ENCODE measurements at places on chromosomes 12 and 14.

GRCh38 chr14:65501328-65501727 lies 88.8 kb downstream of the FUT8 start:
- DNase-seq = no peak

DNA sequence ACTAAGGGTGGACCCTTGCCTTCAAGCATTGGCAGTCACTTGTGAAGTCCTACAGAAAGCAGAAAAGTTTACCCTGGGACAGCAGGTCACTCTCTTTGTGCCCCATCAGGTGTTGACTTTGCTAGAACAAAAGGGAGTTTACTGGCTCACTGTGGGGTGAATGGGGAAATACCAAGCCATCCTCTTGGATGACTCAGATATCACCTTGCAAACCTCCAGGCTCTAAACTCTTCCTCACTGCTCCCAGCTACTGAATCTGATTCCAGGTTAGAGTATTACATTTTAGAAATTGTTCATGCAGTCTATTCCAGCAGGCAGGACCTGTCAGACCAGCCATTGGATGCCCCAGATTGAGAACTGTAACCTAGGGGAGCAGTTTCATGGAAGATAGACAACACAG lies 7.3 kb upstream of the EDDM3B start:
- no peak for DNase-seq

- no peak for DNase-seq
These were observed 9.1 kb downstream of the PACS2 start for GRCh38 chr14:105323663-105324062.

- no peak for DNase-seq
These were observed 413.9 kb downstream of the GALC start for GRCh38 chr14:87579036-87579435.

DNA sequence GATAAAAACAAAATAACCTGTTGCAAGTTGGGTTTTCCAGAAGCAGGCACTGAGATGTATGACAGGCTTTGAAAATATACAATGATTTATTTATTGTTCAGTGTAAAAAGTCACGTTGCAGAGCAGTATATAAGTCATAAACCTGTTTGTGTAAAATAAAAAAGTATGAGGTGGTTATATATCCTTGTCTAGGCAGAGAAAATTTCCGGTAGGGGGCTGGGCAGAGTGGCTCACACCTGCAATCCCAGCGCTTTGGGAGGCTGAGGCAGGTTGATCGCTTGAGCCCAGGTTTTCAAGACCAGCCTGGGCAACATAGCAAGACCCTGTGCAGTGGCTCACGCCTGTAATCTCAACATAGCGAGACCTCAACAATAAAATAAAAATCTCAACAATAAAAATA lies 16.2 kb upstream of the PPP1CC start:
- DNase-seq = no peak

DNA sequence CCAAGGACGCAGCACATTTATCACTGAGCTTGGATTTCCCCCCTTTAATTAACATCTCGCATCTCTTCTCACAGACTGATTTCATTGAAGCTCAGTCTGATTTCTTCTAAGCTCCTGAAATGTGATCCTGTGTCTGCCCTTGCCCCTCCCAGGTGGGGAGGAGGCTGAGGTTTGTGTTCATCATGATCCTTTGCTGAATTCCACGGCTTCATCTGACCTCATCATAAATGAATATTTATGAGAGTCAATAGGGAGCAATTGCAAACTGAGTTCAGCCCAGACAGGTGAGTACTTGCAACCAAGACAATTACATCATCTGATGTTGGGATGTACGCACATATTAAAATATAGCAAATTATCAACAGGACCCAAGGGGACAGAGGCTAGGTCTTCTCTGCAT lies 72.4 kb downstream of the MAP1LC3B2 start:
- DNase-seq = no peak

- no peak for DNase-seq
These were observed 939.0 kb downstream of the LRFN5 start for GRCh38 chr14:42545636-42546035.

GRCh38 chr14:92040431-92041051 lies 682 bp upstream of the TRIP11 start:
- DNase-seq = peak; percentile 16

GRCh38 chr12:117063162-117063911 lies 35.9 kb downstream of the TESC start:
- no peak for DNase-seq

- DNase-seq = no peak
These were observed 827.2 kb downstream of the FLRT2 start for GRCh38 chr14:86357119-86357518.

GRCh38 chr12:1576410-1577241 lies 17.8 kb downstream of the FBXL14 start:
- peak; percentile 43 for DNase-seq

- DNase-seq = no peak
These were observed 4.7 kb downstream of the LIN52 start for GRCh38 chr14:74089251-74090020.

DNA sequence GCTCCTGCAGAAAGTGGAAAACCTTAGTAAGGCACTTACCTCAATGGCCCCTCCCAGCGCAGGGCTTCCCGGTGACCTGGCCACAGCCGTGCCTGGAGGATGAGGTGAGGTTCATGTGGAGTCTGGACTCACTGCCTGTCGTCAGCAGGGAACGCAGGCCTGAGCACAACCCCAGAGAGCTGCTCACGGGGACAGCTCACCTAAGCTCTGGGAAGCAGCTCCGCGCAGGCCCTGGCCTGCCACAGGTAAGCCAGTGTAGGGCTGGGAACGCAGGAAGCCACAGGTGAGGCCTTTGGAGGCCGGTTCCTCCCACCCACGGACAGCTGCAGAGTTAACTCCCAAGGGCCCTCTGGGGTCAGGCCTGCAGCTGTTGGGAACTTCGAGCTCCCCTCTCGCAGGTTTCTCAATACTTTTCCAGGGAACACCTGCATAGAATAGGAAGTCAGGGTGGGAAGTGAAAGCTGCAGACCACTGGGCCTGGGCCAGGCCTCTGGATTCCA lies 32.7 kb downstream of the ANAPC7 start:
- no peak for DNase-seq

- peak; percentile 40 for DNase-seq
These were observed 19.5 kb upstream of the CRACR2A start for GRCh38 chr12:3772380-3772779.

DNA sequence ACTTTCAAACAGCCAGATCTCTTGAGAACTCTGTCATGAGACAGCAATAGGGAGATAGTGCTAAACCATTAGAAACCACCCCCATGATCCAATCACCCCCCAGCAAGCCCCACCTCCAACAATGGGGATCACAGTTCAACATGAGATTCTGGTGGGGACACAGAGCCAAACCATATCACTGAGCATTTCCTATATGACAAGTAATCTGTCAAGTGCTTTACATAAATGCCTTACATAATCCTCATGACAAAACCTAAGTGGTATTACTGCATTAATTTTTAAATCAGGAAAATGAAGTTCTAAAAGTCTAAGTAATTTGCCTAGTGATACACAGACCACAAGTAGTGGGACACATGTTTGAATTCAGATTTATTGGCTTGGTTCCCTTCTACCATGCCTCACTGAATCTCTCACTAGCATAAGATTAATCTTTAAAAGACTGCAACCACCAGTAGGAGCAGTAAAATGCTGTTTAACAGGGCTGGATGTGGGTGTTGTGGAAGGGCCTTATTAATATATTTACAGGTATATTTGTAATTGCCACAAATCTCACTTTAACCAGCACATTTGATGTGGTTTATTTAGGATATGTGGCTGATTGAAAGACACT lies 323.1 kb upstream of the FBXO33 start:
- DNase-seq = no peak

- DNase-seq = no peak
These were observed 14.8 kb upstream of the GALNT9 start for GRCh38 chr12:132344181-132344580.

DNA sequence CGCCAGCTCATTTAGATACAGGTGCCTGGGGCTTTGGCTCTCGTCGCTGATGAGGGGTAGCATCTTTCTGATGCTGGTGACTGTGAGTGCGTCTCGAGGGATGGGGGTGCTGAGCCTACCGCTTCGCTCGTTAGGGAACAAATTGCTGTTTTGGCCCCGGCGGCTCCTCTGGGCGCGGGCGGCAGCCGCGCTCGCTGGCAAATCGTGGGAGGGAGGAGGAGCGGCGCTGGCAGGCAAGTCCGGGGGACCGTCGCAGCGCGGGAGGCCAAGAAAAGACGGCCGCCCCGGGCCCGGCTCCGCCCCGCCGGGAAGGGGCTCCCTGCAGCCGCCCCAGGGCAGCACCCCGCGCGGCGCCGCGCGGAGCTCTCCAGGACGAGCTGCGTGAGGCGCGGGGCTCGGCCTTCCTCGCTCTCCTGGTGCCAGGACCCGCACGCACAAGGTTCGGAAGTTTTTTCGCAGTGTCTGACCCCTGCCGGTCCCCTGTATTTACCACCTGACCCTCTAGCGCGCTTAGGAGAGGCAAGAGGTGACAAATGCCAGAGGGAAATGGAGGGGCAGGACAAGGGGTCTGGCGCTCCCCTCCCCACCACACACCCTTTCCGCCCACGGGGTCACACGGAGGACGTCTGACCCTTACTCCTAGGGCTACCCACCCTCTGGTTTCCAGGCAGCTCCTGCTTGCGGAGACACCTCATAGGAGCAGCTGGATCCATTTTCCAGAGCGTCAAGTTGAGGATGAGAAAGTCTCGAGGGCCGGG lies 899 bp upstream of the KCNH3 start:
- no peak for DNase-seq

- no peak for DNase-seq
These were observed 38.5 kb downstream of the EP400 start for GRCh38 chr12:131988054-131988796.

GRCh38 chr12:120696626-120697025 lies 9.7 kb downstream of the MLEC start:
- DNase-seq = no peak

DNA sequence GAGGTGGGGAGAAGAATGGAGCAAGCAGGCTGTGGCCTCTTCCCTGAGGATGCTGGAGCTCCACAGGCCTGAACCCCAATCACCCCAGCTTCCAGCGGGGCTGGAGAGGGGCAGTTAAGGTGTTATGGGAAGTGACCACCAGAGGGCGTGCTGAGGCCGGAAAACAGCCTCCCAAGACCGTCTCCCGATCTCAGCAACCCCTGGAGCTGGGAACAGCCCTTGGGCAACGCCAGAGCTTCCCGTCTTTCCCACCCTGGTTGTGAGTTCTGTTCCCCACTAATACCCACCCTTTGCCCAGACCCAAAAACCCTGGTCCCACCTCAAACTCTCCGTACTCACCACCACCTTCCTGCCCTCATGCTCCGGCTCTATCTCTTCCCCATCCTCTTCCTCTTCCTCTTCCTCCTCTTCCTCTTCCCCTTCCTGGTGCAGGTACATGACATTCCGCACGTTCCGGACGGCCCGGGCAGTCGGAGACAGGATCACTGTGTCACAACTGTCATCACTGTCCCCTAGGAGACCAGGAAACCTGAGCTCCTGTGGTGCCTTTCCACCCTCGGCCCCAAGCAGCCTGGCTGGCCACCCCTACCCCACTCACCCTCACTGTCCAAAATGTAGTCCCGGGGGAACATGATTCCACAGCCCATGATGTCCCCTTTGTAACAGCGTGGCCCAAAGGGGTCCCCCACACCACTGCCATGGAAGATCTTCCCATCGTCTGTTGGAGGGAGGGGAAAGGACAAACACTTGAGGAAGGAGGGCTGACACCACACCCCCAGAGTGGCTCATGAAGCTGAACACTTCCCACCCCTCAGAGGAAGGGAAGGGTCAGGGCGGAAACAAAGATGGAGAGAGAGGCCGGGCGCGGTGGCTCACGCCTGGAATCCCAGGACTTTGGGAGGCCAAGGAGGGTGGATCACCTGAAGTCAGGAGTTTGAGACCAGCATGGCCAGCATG lies 12.9 kb downstream of the SPRYD3 start:
- DNase-seq = peak; percentile 91

- DNase-seq = peak; percentile 17
These were observed 704 bp downstream of the ATP2B1 start for GRCh38 chr12:89707703-89708564.

Data from AG08395 (cell line).